ENCODE measurements at places on chromosomes 6 and 20. TPM values are rescaled to one million over a fixed set of nuclear protein-coding genes. Genes with fewer than 3 reads are reported as not detected.

The RAD21L1 gene
- polyA plus RNA-seq, result not detected

The ATP6V1G2 gene
- polyA plus RNA-seq, result not detected

The SF3B5 gene
- polyA plus RNA-seq, result 346 TPM

The SCRT2 gene
- polyA plus RNA-seq, result not detected

The NFATC2 gene
- 14.5 TPM for polyA plus RNA-seq

The BTN2A1 gene
- 16.7 TPM for polyA plus RNA-seq

The GHRH gene
- not detected for polyA plus RNA-seq

The HTR1B gene
- not detected for polyA plus RNA-seq

The MTG2 gene
- polyA plus RNA-seq, result 15.3 TPM

The RPRD1B gene
- polyA plus RNA-seq, result 2.1 TPM

The SLC22A1 gene
- polyA plus RNA-seq, result not detected

The CDH26 gene
- polyA plus RNA-seq, result not detected

The SPEF1 gene
- not detected for polyA plus RNA-seq

The PTPRT gene
- not detected for polyA plus RNA-seq

The NMBR gene
- polyA plus RNA-seq, result not detected

- H3K36me3 ChIP-seq, result no peaks in the 10 kb centered on the region
- H3K27ac ChIP-seq, result no peak overlapping the region
- no peak overlapping the region for H3K4me3 ChIP-seq
- no peak for DNase-seq
These were observed 52.0 kb upstream of the MTHFD1L start for GRCh38 chr6:150813319-150813992.

- no peak for DNase-seq
- no peaks in the 10 kb centered on the region for H3K36me3 ChIP-seq
These were observed 7.2 kb upstream of the C6orf141 start for GRCh38 chr6:49543087-49543858.

- no peak overlapping the region for H3K4me3 ChIP-seq
- peaks cover 21% of the 10 kb centered on the region for H3K36me3 ChIP-seq
- H3K27ac ChIP-seq, result no peak overlapping the region
- H3K27me3 ChIP-seq, result peaks cover 2% of the 10 kb centered on the region
- peaks cover 3% of the 10 kb centered on the region for H3K4me1 ChIP-seq
These were observed 25.4 kb upstream of the C20orf144 start for GRCh38 chr20:33636776-33637175.

GRCh38 chr20:6295127-6295866 is 172.5 kb upstream of the FERMT1 start:
- H3K4me3 ChIP-seq, result no peak overlapping the region
- H3K27ac ChIP-seq, result no peak overlapping the region
- H3K36me3 ChIP-seq, result no peaks in the 10 kb centered on the region
- DNase-seq, result no peak
- H3K4me1 ChIP-seq, result no peaks in the 10 kb centered on the region

- peaks cover 15% of the 10 kb centered on the region for H3K27me3 ChIP-seq
- no peak for DNase-seq
- H3K4me3 ChIP-seq, result no peak overlapping the region
- peaks cover 6% of the 10 kb centered on the region for H3K36me3 ChIP-seq
These were observed 3.4 kb downstream of the OXT start for GRCh38 chr20:3074812-3075211.

DNA sequence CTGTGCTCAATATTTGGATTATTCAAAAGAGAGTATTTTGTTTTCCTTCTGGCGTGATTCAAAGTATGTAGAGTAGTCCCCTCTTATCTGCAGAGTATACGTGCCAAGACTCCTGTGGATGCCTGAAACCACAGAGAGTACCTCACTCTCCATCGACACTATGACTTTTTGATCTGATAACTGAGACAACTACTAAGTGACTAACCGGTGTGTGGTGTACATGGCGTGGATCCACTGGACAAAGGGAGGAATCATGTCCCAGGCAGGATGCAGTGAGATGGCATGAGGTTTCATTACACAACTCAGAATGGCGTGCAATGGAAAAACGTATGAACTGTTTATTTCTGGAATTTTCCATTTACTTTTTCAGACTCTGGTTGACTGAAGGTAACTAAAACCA is 112.2 kb upstream of the PDE7B start:
- H3K4me3 ChIP-seq, result no peak overlapping the region
- H3K27me3 ChIP-seq, result peaks cover 2% of the 10 kb centered on the region
- no peaks in the 10 kb centered on the region for H3K36me3 ChIP-seq
- DNase-seq, result no peak
- no peaks in the 10 kb centered on the region for H3K4me1 ChIP-seq

DNA sequence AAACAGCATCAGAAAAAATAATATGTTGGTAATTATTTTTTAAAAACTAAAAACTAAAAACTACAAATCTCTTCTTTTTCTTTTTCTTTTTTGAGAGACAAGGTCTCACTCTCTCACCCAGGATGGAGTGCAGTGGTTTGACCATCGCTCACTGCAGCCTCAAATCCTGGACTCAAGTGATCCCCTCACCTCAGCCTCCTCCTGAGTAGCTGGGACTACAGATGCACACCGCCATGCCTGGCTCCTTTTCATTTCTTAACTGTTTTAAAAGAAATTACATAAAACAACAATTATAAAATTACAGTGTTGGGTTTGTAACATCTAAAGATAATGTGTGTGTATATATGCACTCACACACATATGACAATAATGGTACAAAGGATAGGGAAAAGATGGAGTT is 24.1 kb downstream of the HLA-E start:
- H3K27me3 ChIP-seq, result peaks cover 14% of the 10 kb centered on the region
- H3K4me1 ChIP-seq, result peaks cover 69% of the 10 kb centered on the region
- DNase-seq, result no peak
- no peak overlapping the region for H3K4me3 ChIP-seq
- no peak overlapping the region for H3K27ac ChIP-seq

DNA sequence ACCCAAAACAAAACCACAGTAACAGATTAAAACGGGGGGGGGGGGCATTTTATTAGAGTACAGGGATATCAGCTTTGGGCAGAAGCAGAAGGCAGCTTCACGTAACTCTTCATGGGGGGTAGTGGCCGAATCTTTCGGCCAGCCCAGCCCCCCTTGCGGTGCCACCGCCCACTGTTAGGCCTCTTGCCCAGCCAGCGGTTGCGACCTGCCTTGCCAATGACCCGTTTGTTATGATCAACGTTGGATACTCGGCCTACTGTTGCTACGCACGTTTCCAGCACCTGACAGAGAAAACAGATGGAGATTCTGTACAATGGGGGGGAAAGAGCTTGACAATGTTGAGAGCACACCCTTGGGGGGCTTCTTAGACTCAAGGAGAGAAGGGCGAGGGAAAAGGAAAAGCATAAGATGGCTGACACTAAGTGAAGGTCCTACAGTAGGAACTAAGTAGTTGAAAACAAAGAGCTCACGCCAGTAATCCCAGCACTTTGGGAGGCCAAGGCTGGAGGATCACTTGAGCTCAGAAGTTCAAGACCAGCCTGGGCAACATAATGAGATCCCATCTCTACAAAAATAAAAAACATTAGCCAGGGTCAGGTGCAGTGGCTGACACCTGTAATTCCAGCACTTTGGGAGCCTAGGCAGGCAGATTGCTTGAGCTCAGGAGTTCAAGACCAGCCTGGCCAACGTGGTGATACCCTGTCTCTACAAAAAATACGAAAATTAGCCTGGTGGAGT is 724 bp upstream of the CUL7 start:
- DNase-seq, result no peak
- H3K4me3 ChIP-seq, result peak overlapping the region; percentile 91
- H3K27ac ChIP-seq, result peak overlapping the region; percentile 93
- H3K27me3 ChIP-seq, result peaks cover 8% of the 10 kb centered on the region
- H3K36me3 ChIP-seq, result peaks cover 7% of the 10 kb centered on the region
- peaks cover 67% of the 10 kb centered on the region for H3K4me1 ChIP-seq

- peak overlapping the region; percentile 75 for H3K4me3 ChIP-seq
- peak overlapping the region; percentile 86 for H3K27ac ChIP-seq
- H3K4me1 ChIP-seq, result peaks cover 35% of the 10 kb centered on the region
- DNase-seq, result no peak
- H3K36me3 ChIP-seq, result no peaks in the 10 kb centered on the region
- no peaks in the 10 kb centered on the region for H3K27me3 ChIP-seq
These were observed 1.3 kb downstream of the C20orf203 start for GRCh38 chr20:32672394-32672981.

DNA sequence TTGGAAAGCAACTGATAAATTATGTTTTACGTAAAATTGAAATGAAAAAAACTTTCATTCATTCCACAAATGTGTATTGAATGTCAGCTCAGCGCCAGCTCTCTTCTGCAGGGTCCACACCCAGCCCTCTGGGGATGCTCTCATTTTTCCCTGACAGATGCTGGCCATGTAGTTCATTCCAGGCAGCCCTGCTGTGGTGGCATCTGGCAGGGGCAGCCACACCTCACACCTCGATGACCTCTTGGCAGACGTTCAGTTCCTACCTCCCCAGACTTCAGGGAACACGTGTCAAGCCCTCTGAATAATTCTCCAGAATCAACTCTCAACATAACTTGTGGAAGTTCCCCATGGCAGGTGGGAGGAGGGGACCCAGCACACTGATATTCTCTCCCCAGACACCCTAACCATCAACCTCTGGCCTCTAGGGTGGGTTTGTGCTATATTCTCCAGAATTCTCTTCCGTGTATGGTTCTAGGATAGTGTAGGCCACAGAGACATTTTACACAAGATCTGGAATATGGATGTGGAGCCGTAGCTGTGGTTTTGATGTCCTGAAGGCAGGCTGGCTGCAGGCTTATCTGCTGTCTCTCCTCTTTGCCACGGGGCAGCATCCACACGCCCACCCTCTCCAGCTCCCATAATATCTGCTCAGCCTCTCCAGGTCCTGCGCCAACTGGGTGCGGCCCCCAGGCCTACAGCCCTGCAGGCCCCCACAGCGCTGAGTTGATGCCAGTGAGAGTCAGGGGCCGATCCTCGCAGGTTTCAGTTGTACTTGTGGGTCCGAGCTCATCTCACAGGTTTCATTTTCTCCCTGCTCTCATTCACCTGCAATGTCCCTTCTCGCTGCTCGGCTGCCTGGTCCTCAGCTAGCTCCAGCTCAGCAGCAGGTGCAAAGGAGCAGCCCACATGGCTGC is 175.8 kb upstream of the ARID1B start:
- no peaks in the 10 kb centered on the region for H3K36me3 ChIP-seq
- DNase-seq, result no peak
- H3K4me1 ChIP-seq, result no peaks in the 10 kb centered on the region
- H3K27ac ChIP-seq, result no peak overlapping the region

- DNase-seq, result peak; percentile 39
- H3K36me3 ChIP-seq, result no peaks in the 10 kb centered on the region
- no peak overlapping the region for H3K4me3 ChIP-seq
- no peak overlapping the region for H3K27ac ChIP-seq
- no peaks in the 10 kb centered on the region for H3K27me3 ChIP-seq
- no peaks in the 10 kb centered on the region for H3K4me1 ChIP-seq
These were observed 52.6 kb upstream of the MAFB start for GRCh38 chr20:40741507-40742106.

DNA sequence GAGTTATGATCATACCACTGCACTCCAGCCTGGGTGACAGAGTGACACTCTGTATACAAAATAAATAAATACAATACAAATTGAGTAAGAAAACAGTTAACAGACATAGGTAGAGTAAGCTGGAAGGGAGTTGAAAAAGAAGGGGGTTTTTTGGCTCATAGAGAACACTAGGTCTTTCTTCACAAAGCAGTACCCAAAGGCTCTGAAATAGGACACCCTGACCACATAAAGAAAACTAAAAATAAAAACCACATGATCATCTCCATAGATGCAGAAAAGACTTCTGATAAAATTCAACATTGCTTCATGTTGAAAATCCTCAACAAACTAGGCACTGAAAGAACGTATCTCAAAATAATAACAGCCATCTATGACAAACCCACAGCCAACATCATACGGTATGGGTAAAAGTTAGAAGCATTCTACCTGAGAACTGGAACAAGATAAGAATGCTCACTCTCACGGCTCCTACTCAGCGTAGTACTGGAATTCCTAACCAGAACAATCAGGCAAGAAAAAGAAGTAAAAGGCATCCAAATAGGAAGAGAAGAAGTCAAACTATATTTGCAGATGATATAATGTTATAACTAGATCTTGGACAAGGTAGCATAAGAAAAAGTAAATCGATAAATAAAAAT is 48.6 kb downstream of the TOMM6 start:
- no peak for DNase-seq
- no peak overlapping the region for H3K27ac ChIP-seq
- H3K27me3 ChIP-seq, result no peaks in the 10 kb centered on the region
- H3K4me1 ChIP-seq, result peaks cover 13% of the 10 kb centered on the region
- no peak overlapping the region for H3K4me3 ChIP-seq

DNA sequence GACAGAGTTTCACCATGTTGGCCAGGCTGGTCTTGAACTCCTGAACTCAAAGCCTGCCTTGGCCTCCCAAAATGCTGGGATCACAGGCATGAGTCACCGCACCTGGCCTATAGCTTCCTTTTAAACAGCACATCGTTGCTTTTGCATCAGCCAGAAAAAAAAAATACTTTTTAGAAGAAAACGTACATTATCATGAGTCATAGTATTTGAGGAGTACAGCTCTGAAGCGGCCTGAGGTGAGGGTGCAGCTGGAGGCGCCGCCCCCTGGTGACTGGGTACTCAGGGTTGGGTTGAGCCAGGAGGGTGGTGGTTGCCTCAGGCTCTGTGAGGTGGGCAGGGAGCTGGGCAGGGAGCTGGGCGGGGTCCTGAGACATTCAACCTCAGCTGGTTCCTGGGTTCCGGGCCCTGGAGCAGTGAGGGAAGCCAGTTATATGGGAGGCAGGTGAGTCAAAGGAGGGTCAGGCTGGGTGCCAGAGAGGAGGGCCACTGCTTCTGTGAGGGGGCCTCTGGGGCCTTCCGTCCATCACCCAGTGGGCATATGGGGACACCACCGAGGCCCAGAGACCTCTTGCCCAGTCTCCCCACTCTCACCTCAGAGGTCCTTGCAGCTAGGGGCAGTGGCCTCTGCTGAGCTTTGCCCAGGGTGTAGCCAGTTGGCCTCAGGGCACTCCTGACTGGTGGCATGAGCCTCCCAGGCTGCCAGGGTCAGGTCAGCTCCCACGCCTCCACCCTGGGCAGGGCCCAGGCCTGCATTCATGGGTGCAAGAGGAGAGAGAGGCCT is 11.7 kb upstream of the ID1 start:
- H3K4me1 ChIP-seq, result peaks cover under 1% of the 10 kb centered on the region
- DNase-seq, result no peak
- peaks cover under 1% of the 10 kb centered on the region for H3K36me3 ChIP-seq
- no peaks in the 10 kb centered on the region for H3K27me3 ChIP-seq

- no peaks in the 10 kb centered on the region for H3K36me3 ChIP-seq
- no peak overlapping the region for H3K4me3 ChIP-seq
- H3K27ac ChIP-seq, result no peak overlapping the region
- no peaks in the 10 kb centered on the region for H3K4me1 ChIP-seq
- DNase-seq, result no peak
- no peaks in the 10 kb centered on the region for H3K27me3 ChIP-seq
These were observed 142.9 kb downstream of the ADGRB3 start for GRCh38 chr6:68777956-68778355.

DNA sequence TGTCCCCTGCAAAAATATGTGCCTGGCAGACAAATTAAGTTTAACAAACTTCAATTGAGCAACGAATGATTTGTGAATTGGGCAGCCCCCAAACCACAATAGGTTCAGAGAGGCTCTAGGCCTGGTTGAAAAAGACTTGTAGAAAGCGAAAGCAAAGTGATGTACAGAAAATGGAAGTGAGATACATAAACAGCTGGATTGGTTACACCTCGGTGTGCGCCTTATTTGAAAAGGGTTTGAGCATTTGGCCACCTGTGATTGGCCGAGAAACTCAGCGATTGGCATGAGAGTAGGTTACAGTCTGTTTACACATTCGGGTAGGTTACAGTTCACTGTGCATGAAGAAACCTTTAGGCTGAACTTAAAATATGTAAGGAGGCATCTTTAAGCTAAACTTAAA is 136.9 kb downstream of the CD83 start:
- H3K36me3 ChIP-seq, result no peaks in the 10 kb centered on the region
- H3K27me3 ChIP-seq, result no peaks in the 10 kb centered on the region
- H3K4me1 ChIP-seq, result no peaks in the 10 kb centered on the region
- no peak overlapping the region for H3K27ac ChIP-seq
- no peak overlapping the region for H3K4me3 ChIP-seq
- DNase-seq, result no peak

Data from immature natural killer cell (primary cell).